Left colon (tissue), 2 donors: ENCODE measurements at places on chromosomes 12 and 14. TPM values are rescaled to one million over a fixed set of nuclear protein-coding genes. Genes with fewer than 3 reads are reported as not detected.

DNA sequence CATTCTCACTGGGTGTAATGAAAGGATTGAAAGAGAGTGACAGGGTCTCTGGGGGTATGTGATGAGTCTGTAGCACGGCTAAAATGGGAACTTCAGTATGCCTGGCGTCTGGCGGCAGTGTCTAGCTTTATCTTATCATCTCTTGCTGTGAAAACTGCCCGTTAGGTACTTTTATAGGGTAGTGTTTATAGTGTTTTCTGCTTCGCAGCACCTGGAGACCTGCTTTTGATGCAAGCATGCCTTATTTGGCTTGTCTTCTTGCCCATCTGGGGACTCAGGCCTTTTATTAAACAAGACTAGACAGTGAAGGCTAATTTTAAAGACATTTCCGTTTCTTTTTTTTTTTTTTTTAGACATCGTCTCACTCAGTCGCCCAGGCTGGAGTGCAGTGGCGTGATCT is 36.3 kb upstream of the ALDH2 start:
- DNase-seq: no peak

DNA sequence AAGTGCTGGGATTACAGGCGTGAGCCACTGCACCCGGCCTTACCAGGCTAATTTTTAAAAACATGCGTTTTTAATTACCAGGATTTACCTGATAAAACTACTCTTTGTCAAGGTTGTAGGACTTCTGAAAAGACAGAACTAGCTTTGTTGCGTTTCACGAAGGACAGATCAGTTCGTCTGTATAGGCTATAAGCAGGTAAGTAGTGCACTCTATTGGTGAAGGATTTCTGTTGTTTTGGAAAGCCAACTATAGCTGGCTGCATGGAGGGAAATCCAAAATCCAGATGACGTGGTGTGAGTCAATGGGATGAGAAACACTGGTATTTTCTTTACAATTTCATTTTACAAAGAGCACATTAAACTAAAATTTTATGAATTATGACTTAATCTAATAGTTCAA is 14.6 kb downstream of the GNPNAT1 start:
- DNase-seq: no peak

DNA sequence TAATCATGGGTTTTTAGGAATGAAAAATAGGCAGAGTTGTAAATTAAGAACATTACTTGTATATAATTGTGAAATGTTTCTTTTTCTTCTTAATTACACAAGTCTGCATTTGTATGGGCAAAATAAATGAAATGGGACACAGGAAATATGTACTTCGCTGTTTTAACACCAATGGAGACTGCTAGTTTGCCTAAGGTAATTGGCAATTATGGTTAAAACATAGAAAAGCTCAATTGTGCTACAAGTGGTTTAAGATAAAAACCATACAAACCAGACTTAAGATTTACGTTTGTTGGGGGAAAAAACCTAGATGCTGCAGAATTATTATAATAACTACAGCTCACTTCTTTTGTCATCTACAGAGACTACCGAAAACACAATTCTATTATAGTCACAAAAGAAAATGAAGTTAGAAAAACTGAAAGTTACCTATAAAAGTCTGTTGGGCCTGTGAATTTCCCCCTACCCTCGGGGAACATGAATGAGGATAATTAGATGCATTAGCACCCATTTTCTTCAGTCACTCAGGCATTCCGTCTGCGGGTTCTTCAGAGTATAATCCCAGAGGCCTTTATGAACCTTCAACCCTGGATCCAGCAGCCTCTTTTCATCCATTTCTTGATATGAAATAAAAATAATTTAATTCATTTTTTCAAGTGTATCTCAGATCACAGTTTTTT is 37.2 kb downstream of the BTBD7 start:
- no peak for DNase-seq

- no peak for DNase-seq
Measured at GRCh38 chr12:115543269-115543668, 734.2 kb downstream of the MED13L start.

DNA sequence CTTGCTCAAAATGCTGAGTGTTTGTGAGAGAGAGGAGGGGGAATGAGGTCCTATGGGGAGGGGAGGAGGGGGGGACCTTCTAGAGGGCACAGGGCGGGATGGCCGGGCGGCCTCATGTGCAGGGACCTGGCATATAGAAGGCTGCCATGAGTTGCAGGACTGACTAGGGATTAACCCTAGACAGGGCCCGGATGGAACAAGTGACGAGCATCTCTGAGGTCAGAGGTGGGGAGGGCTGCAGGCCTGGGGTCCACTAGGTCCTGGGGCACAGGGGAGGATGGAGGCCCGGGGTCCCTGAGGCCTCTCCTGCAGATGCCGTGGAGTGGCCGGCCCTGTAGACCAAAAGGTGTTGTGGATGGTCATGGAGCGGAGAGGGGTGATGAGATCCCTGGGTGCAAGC is 104.0 kb upstream of the EIF5 start:
- no peak for DNase-seq

- peak; percentile 74 for DNase-seq
Measured at GRCh38 chr12:124453419-124454351, 113.7 kb downstream of the NCOR2 start.

GRCh38 chr12:124168016-124168786 is 126.7 kb upstream of the RFLNA start:
- no peak for DNase-seq

GRCh38 chr12:105741786-105742566 is 396.8 kb downstream of the NUAK1 start:
- no peak for DNase-seq

- peak; percentile 74 for DNase-seq
Measured at GRCh38 chr12:121240484-121241101, 30.7 kb downstream of the P2RX4 start.

- no peak for DNase-seq
Measured at GRCh38 chr14:33940561-33941011, 10.3 kb downstream of the EGLN3 start.

GRCh38 chr12:80272387-80272915 is 171.6 kb upstream of the PTPRQ start:
- DNase-seq: no peak

- no peak for DNase-seq
Measured at GRCh38 chr12:128323145-128323920, 56.4 kb downstream of the TMEM132C start.

DNA sequence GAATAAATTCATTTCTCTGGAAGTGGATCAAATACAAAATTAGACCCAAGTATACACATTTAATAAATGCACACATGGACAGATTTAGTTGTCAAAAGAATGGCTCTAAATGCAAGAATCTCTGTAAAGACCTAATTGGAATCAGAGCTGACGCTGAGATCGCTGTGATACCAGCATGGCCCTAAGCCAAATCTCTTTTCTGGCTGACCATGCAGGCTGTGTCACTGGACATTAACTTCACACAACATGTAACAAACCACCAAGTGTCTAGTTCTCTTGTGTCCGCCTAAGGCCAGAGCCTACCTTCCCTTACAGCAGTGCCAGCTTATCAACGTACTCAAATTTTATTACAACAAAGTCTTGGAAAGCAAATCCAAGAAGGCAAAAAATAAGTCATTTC is 127.5 kb downstream of the MED13L start:
- no peak for DNase-seq

LTA4H gene
- 59.1 TPM for total RNA-seq

BBOF1 gene
- 4.5 TPM for total RNA-seq

CISTR gene
- total RNA-seq: not detected

AKAP5 gene
- 14.2 TPM for total RNA-seq

SLC25A47 gene
- total RNA-seq: not detected
